ENCODE measurements at places on chromosomes 16 and 17.
A peak's percentile ranks its signal among the peaks of the same experiment; 100 is the strongest.

DNA sequence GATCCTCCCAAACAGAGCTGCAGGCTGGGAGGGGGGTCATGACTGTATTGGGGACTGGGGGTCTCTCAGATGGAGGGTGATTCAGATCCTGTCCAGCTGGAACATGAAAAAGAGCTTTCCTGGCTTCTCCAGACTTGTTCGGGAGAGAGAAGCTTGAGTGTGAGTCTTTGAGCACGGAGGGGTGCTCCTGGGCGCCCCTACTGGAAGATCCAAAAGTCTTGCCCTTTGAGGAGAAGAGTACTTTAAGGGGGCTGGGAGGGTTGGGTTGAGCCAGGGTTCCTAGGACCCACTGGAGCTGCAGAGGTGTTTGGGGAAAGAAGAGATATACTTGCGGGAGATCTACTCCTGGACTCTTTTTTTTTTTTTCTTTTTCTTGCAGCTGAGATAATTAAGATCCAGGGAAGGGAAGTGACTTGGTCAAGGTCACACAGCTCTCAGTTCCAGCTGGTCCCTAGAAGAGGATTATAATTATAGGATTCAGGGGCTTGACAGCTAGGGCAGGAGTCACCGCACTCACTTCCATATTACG lies 8.4 kb downstream of the RARA start:
- DNase-seq, result peak; percentile 68

- DNase-seq, result no peak
Observed at GRCh38 chr17:57559226-57559625, 185.9 kb downstream of the CCDC182 start.

DNA sequence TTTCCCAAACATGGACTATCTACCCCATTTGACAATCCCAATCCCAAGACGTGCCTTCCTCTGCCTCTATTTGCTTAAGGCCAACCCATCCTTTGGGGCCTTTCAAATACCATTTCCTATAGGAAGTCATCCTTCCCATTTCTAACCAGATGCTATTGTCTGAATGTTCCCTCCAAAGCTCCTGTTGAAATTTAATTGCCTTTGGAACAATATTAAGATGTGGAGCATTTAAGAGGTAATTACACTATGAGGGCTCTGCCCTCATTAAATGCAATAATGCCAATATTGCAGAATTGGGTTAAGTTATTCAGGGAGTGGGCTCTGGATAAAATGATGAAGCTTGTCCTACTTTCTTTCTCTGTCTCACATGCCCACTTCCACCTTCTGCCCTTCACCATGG lies 125.4 kb downstream of the ASIC2 start:
- DNase-seq, result no peak

DNA sequence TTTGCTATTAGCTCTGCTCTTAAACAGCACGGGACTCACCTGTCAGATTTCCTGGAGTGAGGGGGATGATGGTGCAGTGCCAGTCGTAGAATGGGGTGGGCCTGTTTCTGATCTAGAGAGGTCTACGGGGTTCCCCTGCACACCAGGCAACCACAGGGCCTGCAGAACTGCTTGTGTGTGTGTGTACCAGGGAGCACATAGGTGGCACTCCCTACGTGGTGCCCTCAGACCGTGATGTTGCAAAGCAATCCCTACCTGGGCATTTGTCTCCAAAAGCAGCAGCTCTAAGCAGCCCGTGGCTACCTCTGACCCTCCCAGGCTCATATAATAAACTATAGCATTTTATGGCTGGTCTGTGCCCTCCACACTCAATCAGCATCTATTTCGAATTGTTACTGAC lies 38.5 kb downstream of the MPRIP start:
- DNase-seq, result no peak

DNA sequence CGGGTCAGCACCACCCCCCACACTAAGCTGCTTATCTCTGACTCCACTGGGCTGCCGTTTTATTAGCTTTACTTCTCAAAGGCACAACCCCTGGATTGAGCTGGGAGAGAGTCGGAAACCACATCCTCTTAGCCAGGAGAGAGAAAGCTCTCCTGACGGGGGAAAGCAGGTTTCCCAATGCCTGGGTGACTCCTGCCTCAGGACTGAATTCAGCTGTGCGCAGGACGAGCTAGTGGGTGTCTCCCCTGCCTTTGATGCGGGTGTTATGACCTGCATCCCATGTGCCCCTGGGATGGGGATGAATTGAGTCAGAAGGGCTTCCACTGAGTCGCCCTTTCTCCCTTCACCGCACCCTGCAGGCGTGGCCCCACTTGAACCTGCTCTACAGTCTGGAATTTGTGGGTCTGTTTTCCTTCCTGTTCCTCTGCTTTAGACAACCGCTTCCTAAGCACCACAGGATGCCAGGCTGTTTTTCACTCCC lies 819.2 kb upstream of the EEF2KMT start:
- peak; percentile 5 for DNase-seq

DNA sequence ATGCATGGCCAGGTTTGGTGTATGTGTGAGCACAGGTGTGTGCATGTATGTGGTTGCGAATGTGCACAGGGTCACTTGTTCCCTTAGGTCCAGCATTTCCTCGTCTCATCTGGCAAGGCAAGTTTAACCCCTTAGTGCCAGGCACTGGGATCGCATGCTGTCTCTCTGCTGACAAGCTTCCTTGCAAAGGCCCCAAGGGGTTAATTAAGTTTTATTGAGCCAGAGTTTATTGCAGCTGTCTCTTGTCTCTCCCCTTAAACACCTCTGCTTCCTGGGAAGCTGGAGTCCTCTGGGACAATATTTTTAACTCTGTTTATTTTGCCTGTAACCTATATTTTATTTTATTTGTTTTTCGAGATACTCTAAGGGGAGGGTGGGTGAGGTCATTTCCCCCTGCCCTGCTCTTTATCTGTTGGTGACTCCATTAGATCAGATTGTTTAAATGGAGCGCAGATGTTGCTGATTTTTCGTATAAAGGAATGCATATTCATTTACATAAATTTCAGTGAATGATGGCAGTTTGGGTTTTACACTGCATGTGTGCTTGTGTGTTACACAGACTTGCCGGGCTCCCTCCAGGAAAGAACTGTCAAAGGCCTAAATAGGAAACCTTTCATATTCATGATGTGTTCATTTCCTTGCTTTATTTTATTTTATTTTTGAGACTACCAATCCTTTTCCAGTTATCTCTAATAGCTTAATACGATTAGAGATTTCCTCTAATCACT lies 99.7 kb downstream of the CBLN1 start:
- no peak for DNase-seq

DNA sequence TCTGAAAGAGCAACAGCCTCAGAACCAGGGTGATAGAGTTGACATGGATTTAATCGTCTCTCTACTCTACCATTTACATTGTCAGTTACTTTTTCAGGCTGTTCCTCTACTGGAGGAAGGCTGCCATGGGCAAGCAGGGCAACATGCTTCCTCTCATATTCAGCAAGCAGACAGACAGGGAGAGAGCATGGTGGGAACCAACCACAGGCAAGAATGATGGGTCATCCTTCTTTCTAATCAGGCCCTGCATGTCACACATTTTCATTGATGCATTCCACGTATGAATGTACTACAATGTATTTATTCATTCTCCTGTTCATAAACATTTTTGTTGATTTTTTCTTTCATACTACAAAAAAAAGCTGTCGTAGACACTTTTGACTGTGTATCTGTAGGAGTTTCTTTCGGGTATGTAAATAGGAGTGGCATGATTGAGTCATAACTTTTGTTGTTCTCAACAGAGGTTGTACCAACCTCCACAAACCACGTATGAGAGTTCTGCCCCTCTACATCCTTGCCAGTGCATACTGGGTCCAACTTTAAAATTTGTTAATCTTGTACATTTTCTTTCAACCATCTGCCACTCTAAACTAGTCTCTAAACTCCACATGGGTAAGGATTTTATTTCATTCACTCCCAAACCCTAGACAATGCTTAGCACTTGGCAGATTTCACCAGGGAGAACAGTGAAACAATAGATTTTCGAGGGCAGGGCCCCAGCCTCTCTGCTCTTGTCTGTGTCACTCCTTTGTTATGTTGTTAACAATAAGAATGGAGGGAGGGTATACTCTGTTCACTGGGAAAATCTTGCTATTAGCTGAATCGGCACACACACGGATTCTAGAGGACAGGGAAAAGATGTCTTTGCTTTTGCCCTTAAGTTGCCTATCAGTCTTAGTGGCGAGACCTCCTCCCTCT lies 58.7 kb downstream of the CMC2 start:
- DNase-seq, result no peak

DNA sequence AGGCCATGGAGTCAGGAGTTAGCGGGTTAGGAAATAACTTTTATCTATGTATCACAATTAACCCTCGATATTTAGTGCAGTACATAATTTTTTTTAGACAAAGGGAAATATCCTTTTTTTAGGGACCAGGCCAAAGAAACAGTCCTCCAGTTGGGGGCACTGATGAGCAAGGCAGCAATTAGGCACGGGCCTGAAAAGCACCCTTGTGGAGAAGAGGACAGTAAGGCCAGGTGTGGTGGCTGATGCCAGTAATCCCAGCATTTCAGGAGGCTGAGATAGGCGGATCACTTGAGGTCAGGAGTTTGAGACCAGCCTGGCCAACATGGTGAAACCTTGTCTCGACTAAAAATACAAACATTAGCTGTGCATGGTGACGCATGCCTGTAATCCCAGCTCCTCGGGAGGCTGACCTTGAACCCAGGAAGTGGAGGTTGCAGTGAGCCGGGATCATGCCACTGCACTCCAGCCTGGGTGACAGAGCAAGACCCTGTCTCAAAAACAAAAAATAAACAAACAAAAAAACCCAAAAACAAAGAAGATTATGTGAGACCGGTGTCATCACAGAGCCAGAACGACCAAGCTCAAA lies 158.3 kb upstream of the NOL11 start:
- DNase-seq, result no peak

DNA sequence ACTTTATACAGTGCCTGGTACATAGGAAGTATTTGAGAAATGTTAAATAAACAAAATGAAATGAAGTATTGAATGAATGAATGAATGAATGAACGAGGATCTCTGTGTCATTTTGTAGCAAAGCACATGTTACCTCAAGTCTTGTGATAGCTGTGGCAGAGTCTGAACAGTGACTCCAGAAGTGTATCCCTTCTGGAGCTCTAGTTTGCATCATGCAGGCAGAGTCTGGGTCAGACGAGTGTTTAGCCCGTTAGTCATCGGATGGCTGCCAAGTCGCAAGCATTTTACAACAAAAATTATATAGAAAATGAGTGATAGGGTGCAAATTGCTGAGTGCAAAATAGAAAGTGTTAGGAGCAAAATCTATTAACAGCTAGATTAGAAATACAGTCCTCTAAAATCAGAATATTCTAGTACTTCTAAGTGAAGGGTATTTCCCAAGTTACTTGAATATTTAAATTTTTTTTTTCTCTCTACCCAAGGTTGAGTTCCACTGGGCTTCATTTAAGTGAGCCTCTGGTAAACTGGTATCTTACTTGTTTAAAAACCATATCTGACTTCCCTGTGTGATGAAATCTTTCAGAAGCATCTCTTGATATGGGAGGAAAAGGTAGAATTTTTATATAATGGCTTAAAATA lies 113.3 kb downstream of the FTO start:
- no peak for DNase-seq

DNA sequence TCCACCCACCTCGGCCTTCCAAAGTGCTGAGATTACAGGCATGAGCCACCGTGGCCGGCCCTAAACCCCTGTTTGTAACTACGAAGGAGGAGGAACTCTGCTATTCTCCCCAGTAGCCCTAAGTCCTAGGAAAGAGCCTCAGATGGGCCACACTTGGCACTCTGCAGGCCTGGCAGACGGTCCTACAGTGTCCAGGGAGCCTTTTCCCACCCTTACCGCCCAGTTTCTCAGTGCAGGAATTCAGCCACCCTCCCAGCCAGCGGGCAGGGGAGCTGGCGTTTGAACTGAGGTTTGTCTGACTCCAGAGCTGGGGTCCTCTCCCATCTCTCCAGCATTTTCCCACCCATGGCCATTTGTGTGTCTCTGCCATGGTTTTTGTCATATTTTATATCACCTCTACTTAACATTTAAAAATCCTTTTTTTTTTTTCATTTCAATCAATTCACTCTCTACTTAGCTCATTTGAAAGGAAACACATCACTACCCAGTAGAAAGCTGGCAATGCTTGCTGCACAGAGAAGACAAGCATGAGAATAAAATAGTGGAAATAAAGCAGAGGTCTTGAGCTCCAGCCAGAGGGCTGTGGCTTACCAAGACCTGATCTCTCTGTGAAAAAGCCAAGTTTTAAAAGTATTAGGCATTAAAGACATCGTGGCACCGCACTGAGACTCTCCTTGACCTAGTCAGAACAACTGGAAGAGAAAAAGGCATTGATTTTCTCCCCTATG lies 34.9 kb downstream of the BCO1 start:
- DNase-seq, result no peak

GRCh38 chr16:66265556-66266141 lies 100.8 kb upstream of the CDH5 start:
- DNase-seq, result no peak

DNA sequence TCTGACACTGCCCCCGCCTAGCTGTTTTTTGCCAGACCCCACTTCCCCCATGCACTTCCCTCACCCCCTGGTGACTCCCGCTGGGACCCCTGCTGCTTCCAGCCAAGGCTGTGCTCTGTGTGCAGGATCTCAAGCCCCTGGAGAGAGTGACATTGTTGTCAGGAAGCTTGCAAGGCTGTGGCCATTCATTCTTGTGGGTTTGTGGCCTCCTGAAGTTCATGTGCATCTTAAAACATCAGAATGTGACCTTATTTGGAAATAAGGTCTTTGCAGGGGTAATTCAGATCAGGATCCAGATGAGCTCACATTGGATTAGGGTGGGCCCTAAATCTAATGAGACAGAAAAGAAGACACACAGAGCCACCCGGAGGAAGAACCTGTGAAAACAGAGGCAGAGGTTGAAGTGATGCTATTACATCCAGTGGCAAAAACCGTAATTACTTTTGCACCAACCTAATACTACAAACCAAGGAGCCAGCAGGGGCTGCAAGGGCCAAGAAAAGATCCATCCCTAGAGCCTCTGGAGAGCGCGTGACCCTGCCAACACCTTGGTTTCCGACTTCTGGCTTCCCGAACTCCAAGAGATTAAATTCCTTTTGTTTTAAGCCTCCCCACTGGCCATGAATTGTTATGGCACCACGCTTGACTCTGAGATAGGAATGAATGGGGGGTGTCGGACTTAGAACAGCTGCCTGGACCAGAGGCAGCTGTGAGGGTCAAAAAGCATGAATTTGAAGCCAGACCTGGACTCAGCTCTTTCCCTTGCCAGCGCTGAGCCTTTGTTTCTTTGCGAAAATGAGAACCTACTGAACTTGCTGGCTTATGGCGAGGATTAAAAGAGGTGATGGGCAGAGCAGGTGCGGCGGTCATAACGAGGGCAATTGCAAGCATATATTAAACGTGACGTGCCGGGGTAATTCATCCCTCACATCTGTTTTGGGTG lies 75.5 kb downstream of the BMERB1 start:
- no peak for DNase-seq

DNA sequence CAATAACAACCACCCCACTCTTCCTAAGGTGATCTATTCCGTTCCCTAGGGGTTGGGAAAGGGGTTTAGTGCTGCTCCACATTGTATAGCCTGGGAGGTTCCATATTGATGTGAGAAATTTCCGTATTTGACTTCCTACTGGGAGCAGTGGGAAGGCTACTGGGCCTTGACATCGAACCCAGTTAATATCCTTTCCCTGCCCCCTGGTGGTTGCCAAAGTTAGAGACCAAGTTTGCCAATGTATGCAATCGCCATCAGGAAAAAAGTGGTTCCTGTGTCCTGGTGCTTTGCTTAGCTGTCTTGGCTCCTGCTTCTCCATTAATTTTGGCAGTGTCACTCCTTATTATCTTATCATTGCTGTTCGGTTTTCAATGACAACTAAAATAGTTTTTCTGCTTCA lies 914.9 kb downstream of the KCNJ2 start:
- DNase-seq, result peak; percentile 70
